HFFc6 (cell line): ENCODE measurements at places on chromosomes 6 and 20. TPM values are rescaled to one million over a fixed set of nuclear protein-coding genes. Genes with fewer than 3 reads are reported as not detected.
A peak's percentile ranks its signal among the peaks of the same experiment; 100 is the strongest.

- no peak for DNase-seq
Measured at GRCh38 chr20:45039475-45039820, 61.5 kb downstream of the KCNS1 start.

DNA sequence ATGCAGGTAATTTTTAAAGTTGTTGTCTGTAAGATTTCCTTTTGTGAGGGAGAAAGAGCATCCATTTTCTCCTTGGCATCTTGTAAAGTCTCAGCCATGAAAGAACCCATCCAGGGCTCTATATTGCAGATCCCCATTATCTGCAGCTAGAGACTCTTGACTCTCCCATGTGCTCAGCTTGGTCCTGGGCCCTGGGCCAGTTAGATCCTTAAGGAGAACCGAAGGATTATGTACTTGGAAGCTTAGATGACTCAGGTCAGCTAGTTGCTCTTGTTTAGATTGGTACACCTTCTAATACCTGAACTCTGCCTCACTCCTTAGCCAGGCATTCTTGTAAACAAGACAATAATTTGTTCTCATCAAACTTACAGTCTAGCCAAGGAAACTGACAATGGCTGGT is 1617.6 kb downstream of the KHDRBS2 start:
- no peak for DNase-seq

DNA sequence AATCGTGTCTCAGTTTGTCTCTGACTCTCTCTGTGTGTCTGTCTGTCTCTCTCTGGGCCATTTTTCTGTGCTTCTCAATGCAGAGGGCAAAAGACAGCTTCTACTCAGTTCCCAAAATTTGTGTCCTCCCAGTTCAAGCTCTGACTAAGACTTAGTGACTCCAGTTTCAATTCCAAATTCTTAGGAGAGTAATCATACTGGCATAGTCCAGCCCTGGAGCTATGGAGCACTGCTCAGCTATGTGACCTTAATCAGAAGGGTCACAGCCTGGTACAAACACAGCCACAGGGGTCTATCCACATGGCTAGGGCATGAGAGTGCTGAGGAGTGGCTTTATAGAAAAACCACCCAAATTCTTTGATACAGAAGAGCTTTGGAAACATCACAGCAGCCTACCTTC is 91.9 kb downstream of the FOXF2 start:
- peak; percentile 96 for DNase-seq

- no peak for DNase-seq
Measured at GRCh38 chr20:24523661-24524060, 54.2 kb downstream of the SYNDIG1 start.

Gene C6orf58
- 0.27 TPM in 1 of 3 replicates, not detected in the others for total RNA-seq

DNA sequence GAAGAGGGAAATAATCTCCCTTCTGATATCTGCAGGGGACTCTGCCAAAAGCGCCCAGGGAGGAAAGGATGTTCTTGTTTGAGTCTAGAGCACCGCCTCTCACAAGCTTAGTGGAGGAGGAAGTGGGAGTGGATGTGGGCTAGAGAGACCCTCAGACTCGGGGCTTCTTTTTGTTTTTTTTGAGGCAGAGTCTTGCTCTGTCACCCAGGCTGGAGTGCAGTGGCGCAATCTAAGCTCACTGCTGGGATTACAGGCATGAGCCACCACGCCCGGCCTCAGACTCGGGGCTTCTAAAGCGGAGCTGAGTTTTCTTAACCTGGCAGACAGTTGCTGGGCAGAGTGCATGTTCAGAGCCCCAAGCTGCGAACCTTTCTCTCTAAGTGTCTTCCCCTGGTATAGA is 310.8 kb downstream of the BMP7 start:
- no peak for DNase-seq

Gene RCAN2
- 0.06 and 1.1 TPM in 2 replicates for total RNA-seq

GRCh38 chr6:42978487-42978838 is 518 bp downstream of the PEX6 start:
- no peak for DNase-seq

Gene ECT2L
- total RNA-seq, result not detected in 3 replicates

- DNase-seq, result peak; percentile 52
Measured at GRCh38 chr6:44253307-44254101, 3.8 kb downstream of the SLC35B2 start.

- no peak for DNase-seq
Measured at GRCh38 chr6:159555082-159555875, 137.8 kb downstream of the SOD2 start.

Gene LGSN
- not detected in 3 replicates for total RNA-seq

DNA sequence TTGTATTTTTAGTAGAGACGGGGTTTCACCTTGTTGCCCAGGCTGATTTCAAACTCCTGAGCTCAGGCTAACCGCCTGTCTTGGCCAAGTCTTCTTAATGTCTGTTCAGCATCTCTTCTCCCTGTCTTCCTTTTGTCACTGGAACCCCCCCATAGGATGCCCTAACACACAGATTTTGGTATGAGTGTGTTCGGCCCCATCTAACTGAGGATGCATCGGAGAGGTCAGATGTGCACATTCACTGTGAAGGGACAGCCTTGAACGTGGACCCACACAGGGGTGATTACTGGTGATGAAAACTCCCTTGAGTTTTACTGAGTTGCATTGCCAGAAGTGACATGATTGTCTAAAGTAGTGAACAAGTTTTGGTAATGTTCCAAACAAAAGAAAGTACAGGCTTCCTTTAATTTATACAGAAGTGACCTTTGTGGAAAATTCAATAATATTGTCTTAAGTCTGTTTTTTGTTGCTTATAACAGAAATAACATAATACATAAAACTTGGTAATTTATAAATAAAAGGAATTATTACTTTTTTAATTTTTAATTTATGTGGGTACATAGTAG is 40.5 kb upstream of the NCOA3 start:
- DNase-seq, result no peak

GRCh38 chr6:125810445-125810844 is 19.7 kb downstream of the NCOA7 start:
- no peak for DNase-seq

- DNase-seq, result no peak
Measured at GRCh38 chr6:121550491-121551010, 115.1 kb downstream of the GJA1 start.

DNA sequence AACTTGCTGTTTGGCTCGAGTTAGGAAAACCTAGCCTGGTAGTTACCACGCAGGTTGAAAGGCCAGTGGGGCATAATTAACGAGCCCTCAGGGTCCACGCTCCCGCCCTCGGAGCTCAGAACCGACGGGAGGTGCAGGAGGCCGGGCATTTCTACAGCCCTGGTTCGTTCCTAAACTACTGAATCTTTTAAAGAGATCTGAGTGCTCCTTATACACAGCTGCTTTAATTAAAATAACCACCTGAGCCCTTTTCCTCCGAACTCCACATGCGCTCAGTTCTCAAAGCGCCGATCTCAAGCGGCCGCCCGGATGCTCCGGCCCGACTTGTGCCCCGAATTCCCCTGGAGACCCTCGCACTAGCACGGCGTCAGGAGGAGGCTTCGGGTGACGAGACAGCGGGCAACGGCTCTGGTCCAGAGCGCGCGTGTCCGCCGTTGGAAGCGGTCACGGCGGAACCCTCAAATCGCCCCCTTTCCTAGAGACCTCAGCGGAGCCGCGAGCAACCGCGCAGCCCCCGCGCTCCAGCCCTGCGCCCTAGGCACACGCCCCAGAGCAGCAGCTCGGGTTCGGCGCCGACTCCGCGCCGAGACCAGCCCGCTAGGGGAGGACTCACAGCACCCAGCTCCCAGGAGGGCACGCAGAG is 397 bp downstream of the WDR27 start:
- DNase-seq, result no peak

DNA sequence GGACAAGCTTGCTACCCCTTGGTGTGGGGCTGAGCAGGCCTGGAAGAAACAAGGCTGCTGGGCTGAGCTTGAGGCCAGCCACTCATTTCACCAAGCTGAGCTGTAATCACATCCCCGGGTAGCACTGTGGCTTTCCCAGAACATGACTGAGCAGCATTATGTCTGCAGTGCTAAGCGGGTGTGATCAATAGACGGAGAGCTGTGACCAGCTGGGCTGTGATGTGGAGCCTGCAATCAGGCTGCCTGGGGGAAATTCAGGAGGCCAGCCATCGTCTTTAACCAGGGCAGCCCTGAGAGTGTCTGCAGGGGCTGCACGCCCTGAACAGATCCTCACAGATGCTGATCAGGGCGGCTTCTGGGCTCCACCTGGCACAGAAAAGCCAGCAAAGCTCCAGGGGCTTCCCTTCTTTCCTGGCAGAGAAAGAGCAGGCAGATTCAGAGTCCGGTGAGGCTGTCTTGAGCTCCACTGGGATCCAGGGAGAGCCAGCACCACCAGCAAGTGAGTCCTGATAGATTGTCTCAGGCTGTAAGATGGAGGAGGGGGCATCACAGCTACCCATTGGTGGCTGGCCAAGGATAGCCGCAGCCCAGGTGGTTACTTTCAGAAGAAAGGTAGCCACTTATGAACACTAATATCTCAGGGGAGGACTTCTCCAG is 165.9 kb downstream of the NRN1 start:
- no peak for DNase-seq

Gene DNMT3B
- total RNA-seq, result 0.99 to 1.5 TPM (median 1.2 TPM) in 3 replicates

Gene GABRR1
- not detected in 3 replicates for total RNA-seq

Gene SEL1L2
- total RNA-seq, result not detected in 3 replicates

Gene ADAM33
- 81.9 to 96.1 TPM (median 90.9 TPM) in 3 replicates for total RNA-seq

Gene C20orf204
- 0.37 to 0.40 TPM (median 0.39 TPM) in 3 replicates for total RNA-seq

DNA sequence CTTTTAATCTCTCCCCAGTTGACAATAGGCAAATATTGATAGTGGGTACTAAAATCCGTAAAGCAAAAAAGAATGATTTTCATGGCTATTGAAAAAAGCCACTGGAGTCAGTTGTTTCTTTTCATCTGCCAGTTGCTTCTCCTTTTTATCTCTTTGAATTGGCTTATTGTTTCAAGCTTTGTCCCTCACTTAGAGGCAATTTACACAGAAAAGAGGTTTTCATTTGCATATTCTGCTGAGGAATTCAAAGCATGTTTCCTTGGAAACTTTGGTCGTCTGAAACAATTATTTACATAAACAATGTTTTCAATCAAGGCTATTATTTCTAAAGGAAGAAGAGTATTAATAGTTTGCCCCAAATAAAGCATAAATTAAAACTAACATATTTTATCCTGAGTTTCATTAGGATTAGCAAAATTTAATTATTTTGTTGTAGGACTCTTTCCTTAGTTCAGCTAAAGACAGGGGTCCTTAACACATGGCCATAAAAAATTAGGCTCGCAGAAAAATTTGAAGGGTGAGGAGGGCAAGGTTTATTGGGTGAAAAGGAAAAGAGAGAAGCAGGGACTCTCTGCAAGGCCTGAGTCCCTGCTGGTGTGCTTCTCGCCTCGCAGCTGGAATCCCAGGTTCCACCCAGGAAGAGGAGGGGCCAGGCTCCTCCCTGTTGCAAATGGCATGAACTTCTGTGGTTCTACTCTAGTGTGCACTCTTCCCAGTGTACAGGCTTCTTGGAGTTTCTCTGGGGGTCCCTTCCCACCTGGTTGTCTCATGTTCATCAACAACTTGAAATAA is 138.8 kb upstream of the LAMA2 start:
- DNase-seq, result no peak

- DNase-seq, result no peak
Measured at GRCh38 chr6:110828396-110828795, 13.1 kb upstream of the CDK19 start.

DNA sequence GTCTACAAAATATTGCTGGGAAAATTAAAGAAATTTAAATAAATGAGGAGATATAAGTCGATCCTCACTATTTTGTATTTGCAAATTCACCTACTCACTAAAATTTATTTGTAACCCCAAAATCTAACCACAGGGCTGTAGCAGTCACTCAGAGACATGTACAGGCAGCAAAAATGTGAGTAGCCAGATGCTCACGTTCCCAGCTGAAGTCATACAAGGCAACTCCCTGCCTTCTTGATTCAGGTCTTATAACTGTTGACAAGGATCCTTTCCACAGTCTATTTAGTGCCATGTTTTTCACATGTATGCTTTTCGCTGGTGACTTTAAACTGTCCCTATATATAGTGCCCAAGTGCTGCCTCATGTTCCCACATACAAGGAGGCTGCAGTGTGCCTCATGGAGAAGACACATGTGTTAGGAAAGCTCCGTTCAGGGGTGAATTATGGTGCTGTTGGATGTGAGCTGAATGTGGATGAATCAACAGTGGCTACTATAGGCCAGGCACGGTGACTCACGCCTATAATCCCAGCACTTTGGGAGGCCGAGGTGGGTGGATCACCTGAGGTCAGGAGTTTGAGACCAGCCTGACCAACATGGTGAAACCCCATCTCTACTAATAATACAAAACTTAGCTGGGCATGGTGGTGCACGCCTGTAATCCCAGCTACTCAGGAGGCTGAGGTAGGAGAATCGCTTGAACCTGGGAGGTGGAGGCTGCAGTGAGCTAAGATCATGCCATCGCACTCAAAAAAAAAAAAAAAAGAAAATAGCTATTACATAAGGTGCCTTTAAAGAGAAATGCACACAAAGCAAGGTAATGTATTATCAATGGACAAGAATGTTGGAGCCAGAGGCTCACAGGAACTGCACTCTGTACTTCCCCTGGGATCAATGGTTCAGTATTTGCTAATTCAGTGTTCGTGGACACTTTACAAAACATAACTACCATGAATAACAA is 55.3 kb downstream of the STK35 start:
- DNase-seq, result no peak

- peak; percentile 67 for DNase-seq
Measured at GRCh38 chr20:5100684-5101347, 18.9 kb downstream of the PCNA start.

DNA sequence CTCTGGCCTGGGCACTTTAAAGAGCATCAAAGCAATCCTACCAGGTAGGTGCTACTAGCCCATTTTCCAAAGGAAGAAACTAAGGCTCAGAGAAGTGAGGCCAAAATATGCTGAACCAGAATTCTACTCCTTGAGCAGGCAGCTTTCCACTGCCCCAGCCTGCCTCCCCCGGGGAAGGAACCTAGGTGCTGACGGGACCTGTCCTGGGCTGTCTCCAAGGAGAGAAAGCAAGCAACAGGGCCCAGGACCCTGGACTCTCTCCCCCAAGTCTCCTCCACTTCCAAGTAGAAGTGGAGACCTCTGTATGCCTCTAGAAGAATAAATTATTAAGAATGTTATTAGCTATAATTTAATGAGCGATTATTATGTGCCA is 159.5 kb downstream of the MRPL14 start:
- no peak for DNase-seq

- DNase-seq, result no peak
Measured at GRCh38 chr6:158022749-158023596, 41.3 kb downstream of the SYNJ2 start.

Gene TXLNB
- 0.06 to 0.07 TPM in 2 of 3 replicates, not detected in the other for total RNA-seq

DNA sequence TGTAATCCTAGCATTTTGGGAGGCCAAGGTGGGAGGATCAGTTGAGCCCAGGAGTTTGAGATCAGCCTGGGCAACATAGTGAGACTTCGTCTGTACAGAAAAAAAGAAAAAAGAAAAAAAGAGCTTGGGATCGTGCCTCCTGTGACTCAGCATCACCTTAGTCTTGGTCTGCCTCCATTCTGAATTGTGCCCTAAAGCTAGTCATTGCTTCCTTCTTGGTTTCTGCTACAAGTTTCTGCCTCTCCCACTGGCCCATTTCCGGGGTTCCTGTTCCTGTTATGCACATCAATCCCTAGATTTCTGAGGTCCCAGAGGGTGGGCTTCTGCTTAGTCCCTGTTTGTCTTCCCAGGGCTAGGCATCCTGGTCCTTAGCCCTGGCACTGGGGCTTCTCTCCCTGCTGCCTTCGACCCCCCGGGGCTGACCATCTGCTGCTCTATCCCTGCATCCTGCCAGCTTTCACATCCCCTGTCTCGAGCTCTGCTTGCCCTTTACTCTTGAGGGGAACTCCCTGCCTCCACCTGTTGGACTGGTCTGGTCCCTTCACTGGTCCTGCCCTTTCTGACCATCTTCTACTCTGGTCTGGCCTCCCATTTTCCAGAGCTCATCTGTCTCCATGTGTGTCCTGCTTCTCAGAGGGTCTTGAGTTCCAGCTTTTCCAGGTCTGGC is 77.5 kb upstream of the ESR1 start:
- DNase-seq, result no peak

GRCh38 chr6:114796576-114796975 is 453.8 kb upstream of the HS3ST5 start:
- DNase-seq, result no peak

GRCh38 chr6:52306972-52307870 is 22.7 kb upstream of the MCM3 start:
- no peak for DNase-seq
